ENCODE measurements at places on chromosomes 1 and 21.

DNA sequence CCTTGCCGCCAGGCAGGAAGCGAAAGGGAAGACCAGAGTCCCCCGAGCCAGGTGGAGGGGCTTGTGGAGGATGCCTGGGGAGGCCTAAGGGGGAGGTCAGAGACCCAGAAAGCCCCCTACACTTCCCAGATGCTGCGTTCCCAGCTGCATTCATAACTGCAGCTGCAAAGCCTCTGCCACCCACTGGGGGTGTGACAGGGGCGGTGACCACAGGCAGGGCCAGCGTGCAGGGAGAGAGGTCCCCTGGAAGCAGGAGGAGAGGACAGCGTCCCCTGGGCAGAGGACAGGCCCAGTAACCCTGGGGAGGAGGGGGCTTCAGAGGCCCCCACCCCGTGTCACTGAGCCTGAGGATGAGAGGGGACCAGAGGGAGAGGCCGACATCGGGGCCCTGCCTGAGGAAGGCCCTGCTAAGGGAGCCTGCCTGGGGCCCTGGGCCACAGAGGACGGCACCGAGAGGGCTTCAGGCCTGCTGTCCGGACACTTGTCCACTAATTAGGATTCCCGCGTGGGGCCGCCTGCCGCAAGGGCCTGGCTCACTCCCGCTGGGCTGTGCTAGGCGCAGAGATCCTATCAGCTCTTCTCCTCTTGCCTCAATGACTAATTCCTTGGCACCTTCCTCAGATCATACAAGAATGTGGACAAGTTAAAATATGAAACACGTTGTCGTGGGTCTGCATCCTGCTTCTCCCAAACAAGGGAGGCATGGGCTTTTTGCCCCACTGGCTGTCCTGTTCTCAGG is 49.1 kb upstream of the CCDC27 start:
- DNase-seq = no peak

- DNase-seq = no peak
Measured at GRCh38 chr1:172549621-172550280, 16.8 kb downstream of the SUCO start.

- DNase-seq = no peak
Measured at GRCh38 chr1:59514061-59514909, 217.4 kb downstream of the FGGY start.

DNA sequence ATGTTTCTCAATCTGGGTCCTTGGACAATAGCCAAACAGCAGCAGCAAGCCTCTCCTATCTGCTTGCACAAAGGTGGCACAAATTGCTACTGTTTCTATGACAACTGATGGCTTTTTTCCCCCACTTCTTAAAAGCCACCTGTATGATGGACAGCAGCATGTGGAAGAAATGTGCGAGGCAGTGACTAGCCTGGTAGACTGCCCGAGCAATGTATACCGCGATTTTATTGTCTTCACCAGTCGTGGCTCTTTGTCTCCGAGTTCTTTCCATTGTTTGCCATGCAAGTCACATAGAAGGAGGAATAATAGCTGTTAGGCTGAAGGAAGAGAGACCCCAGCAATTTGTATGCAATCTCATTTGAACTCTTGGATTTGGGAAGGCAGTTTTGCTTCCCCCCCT is 79.4 kb downstream of the S1PR1 start:
- DNase-seq = no peak

GRCh38 chr1:234001817-234002216 is 97.3 kb downstream of the SLC35F3 start:
- no peak for DNase-seq

- no peak for DNase-seq
Measured at GRCh38 chr1:167344112-167344511, 123.4 kb downstream of the POU2F1 start.

DNA sequence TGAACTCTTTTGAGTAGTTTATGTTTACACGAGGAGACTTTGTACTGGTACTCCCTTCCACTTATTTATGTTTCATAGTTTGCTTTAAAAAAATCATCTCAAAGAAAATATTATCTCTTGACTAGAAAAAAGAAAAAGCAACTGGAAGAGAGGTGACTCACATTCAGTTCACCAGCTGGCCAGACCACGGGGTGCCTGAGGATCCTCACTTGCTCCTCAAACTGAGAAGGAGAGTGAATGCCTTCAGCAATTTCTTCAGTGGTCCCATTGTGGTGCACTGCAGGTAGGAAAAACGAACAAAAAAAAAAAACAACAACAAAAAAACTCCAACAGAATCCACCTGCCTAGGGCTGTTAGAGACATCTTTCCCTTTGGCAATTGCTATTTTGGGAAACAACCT is 102.9 kb downstream of the PTPRC start:
- DNase-seq = no peak

- no peak for DNase-seq
Measured at GRCh38 chr1:159889821-159890252, 10.1 kb downstream of the CFAP45 start.

DNA sequence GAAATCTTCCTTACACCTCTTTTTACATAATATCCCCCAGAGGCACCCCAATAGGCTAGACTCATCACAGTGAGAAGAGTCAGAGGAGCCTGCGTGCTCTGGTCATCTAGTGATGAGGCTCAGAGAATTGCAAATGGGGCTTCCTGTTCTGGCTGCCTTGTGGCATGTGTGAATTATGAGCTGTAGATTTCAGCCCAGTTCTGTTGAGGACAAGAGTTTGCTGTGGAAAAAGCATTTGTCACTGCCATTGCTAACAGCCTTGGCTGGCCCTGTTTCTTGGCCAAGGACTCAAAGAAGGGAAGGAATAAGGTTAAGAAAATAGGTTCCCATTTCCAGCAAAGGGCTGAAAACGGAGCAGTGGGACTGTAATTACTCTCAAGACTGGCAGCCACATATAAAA is 30.7 kb downstream of the MRAP start:
- no peak for DNase-seq

- no peak for DNase-seq
Measured at GRCh38 chr1:6473974-6474814, 8.2 kb upstream of the TNFRSF25 start.

DNA sequence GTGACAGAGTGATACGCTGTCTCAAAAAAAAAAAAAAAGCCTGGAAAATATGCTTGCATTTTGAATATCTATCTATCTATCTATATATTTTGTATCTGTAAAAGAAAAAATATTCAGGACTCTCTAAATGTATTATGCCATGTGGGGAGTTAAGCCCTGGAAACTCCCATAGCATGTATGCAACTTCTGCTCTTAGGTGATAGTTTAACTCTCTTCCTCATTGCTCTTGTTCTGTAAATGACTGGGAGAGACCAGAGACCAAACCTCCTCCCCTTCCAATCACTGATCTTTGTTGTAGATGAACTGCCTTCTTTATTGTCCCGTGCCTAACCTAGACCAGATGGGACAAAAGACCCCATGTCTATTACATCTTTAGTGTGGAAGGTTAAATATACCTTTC is 37.6 kb upstream of the CAMTA1 start:
- DNase-seq = no peak

DNA sequence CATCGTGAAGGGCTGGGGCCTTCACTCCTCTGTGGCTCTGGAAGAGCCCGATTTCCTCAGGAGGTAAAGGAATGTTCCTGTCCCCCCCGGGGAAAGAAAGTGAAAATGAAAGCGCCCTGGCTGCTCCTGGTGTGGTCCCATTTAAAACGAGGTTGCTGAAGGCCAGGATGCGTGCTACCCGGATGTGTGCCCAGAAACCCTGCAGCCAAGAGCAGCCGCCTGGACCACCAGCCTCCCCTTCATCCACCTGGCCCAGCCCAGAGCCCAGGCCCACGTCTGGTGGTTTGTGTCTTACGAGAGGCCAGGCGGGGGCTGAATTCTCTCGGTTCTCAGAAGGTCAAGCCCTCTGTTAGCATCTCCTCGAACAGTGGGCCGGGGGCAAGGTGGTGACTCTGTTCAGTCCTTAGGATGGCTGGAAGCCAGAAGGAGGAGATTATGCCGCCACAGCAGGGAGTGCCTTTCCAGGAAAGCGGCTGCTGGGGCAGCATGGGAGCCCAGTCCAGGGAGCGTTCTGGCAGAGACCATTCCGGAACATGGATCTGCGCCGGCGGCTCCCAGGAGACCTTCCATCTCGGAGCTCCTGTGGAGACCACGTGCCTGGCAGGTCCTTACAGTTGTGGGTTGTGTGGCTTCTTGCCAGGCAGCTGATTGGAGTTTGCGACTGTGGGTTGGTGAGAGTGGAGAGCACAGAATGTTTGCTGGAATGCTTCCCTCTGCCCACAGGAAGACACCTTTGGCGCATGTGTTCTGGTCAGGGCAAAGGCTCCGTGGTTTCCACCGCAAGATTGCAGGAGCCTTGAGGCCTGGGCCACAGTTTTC is 1.4 kb downstream of the GUK1 start:
- DNase-seq = no peak

DNA sequence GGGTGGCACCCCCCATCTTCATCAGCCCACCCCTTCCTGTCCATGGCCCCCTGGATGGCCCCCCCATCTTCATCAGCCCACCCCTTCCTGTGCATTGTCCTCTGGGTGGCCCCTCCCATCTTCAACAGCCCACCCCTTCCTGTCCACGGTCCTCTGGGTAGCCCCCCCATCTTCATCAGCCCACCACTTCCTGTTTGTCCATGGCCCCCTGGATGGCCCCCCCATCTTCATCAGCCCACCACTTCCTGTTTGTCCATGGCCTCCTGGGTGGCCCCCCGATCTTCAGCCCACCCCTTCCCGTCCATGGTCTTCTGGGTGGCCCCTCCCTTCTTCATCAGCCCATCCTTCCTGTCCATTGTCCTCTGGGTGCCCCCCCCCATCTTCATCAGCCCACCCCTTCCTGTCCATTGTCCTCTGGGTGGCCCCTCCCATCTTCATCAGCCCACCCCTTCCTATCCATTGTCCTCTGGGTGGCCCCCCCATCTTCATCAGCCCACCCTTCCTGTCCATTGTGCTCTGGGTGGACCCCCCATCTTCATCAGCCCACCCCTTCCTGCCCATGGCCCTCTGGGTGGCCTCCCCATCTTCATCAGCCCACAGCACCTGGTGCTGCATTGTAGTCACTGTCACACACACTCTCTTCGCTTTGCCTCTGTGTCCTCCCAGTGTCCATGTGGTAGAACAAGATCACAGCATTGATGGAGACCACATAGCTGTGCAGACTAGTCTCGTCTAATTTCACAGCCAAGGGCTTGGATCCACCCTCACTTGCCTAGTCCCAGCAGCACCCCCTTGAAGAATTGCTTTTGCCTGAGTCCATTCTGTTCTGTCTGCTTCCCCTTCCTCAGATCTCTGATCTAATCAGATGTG is 95.9 kb downstream of the PCBP3 start:
- DNase-seq = no peak

DNA sequence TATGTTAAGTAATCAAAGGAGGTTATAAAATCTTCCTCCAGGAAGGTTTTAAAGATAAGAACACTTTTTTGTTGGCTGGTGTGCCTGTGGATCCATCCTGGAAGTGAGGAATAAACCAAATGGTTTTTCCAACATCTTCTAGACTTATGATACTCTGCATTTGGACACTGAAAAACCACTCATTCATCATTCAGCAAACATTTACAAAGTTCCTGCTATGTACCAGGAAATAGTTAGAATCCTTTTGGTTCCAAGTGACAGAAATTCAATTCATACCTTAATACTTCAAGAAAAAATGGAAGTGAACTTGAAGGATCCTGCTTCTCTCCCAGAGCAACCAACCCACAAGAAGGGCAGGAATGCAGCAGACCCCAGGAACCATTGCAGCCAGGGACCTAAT is 39.6 kb upstream of the PIGC start:
- DNase-seq = no peak

DNA sequence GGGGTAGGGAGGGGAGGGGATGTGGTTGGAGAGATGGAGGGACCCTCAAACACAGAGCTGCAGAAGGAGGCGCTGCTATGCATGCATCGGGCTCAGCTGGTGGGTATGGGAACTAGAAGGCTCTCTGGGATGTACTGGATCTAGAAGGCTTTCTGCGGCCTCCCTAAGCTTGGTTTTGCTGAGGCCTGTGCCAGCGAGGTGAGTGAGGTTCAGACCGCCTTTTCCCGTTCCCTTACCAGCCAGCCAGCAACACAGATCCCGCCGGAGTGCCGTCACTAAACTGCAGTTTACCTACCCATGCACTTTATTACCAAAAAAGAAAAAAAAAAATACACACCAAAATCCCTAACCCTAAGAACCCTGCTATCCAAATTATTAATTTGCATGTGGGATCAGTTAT is 180.2 kb downstream of the PRDM16 start:
- DNase-seq = no peak

GRCh38 chr21:43778469-43779335 is 2.6 kb upstream of the CSTB start:
- no peak for DNase-seq

DNA sequence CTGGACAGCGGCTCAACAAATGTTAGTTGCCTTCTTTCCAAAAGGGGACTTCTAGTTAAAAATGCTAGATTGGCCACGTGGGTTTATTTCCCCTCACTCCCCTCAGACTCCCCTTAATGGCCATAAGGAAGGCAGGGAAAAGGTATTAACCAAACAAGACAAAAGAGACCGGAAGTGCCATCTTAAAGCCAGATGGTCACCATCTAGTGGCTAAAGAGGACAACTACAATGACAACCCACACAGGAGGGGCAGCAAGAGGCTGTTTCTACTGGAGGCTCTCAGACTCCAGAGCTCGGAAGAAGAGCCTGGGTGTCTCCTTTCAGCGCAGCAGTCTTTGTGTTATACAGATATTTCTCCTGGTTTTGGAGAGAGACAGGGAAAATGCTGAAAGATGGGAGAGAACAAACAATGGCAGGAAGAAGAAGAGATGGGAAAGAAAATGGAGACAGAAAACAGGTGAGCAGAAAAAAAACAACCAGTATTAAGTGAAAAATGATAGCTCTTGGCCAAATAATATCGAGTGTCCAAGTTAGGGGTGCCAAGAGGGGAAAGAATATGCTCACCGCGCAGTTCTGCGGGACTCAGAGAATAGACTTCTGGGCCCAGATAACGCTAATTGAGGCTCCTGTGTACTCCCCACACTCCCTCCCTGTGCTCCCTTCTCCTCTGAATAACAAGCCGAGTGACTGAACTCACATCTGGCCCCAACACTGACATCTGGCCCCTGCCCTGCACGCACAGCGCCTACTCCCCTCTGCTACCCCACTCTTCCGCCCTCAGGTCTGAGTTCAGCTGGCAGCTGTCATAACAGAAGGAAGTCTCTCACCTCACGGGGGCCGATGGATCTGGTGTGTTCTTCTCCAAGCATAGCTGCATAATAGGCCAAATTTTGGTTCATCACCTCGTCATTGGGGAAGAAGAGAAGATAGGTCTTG is 9.6 kb downstream of the P3H1 start:
- no peak for DNase-seq

DNA sequence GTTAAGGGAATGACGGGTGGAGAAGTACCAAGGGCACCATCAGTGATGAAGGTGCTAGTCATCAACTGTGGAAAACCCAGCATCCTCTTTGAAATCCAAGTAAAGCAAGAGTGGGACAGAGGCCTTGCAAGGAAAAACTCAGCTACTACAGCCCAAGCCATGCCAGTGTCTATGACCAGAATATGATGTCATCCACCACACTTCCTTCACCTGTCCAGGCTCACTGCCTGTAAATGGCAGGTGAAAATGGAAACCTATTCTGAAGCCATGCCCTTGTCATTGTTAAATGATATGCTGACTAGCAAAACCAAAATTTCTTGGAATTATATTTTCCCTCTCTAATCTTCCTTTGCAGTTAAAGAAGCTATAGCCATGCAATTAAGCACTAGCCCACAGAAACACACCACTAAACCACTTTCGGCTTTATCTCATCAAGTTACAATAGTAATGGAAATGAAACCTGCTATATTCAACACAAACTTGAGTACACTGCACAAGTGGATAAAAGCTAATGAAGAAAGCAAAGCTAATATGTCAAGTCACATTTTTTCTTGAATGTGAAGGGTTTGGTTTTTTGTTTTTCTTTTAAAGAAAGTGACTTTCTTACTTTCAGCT is 96.3 kb upstream of the RALGPS2 start:
- DNase-seq = no peak

GRCh38 chr1:180762796-180763195 is 131.0 kb downstream of the XPR1 start:
- DNase-seq = no peak
